ENCODE measurements at places on chromosomes 16 and 17.

- no peak for DNase-seq
These were observed 339.7 kb downstream of the CA10 start for GRCh38 chr17:51818777-51819176.

DNA sequence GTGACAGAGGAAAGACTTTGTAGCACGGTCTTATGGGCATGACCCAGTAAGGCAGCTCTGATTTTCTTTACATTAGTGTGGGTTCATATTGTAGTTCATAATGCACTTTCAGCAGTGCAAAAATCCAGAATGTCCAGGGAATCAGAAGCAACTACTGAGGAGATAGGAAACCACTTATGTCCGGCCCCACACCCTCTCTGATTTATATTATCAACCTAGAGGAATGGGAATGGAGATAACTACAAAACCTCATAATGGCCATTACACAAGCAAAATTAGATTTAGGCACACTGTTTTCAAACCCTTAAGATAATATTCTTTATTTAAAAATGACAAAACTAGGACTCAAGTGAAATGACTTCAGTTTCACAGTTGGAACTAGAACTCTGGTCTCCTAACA, 7.9 kb downstream of the MAP2K4 start:
- DNase-seq = no peak

- DNase-seq = no peak
These were observed 41.8 kb upstream of the SLC12A3 start for GRCh38 chr16:56823081-56823733.

- no peak for DNase-seq
These were observed 50.3 kb upstream of the BRD7 start for GRCh38 chr16:50419116-50419515.

Measured in stimulated activated CD8-positive, alpha-beta memory T cell treated with anti-CD3 and anti-CD28 coated beads, Interleukin-7, amount 100 ng/mL, for 1 hour (primary cell).